Activated gamma-delta T cell treated with anti-CD3 and anti-CD28 coated beads, Interleukin-2, amount 50 U/mL, for 16 hours (primary cell): ENCODE measurements at places on chromosomes 4 and X.

DNA sequence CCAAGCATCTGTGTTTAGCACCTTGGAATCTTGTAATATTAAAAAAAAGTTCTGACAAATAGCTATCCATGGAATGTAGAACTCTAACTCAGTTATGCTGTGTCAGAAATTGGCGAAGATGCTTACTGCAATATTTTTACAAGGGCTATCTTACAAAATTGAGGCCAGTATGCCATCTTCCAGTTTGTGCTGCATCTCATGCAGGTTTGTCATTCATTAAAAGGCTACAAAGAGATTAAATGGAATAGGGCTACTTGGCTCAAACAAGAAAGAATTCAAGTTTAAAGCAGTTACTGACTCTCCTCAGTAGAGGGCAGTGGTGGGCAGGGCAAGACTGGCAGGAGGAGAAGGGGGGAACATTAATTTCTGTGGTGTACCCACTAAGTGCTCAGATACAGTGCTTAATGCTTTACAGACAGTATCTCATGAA, 66.5 kb downstream of the SHROOM4 start:
- DNase-seq: no peak

DNA sequence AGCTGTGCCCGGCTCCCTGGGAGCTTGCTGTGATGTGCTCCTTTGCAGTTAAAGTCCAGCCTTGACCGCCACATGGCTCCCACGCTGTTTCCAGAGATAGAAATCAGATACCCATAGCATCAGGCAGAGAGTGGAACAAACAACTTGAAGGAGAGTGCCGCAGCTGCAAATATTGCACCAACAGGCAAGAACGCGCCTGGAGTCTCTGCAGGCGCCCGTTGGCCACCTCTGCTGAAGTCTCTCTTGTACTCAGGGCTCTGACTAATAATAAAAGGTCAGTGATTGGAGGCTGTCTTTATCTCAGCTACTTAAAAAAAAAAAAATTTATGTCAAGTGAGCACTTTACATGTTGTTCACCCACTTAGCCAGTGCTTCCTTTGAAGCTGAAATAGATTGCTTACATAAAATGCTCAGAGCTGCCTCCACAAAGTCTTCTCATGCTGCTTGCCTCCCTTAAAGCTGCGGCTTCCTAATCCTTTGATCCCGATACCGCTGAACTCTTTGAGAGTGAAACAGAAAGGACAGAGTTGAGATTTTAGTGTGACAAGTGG, 30.9 kb upstream of the TENM3 start:
- DNase-seq: no peak

DNA sequence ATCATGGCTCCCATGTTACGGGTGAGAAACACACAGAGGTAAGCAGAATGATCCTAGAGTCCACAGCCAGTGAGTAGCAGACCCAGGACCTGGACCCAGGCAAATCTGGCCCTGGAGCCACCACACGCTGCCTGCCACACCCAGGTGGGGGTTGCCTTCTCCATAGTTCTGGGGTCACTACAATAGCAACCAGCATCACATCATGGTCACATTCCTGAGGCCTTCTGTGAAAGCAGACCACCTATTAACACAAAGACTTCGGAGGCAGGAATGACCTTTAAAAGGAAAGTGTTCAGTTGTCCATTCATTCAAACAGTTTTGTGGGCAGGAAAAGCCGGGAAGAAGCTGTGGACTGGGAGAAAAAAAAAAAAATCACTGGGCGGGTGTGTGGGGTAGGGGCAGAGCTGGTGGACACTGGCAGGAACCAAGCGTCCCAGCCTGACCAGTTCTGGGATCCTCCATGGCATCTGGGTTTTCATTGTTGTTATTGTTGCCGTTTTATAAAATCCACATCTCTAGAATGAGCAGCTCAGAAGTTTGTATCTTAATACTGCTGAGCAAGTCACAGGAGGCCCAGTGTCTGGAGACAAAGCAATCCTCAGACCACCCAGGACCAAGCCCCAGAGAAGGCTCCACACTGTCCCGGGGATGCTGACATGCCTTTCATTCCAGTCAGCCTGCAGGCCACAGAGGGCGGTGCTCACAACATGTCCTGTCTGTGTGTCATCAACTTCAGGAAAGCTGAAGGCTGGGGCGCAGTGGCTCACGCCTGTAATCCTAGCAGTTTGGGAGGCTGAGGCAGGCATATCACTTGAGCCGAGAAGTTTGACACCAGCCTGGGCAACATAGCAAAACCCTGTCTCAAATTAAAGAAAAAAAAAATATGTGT, 67.0 kb downstream of the SEL1L3 start:
- no peak for DNase-seq

DNA sequence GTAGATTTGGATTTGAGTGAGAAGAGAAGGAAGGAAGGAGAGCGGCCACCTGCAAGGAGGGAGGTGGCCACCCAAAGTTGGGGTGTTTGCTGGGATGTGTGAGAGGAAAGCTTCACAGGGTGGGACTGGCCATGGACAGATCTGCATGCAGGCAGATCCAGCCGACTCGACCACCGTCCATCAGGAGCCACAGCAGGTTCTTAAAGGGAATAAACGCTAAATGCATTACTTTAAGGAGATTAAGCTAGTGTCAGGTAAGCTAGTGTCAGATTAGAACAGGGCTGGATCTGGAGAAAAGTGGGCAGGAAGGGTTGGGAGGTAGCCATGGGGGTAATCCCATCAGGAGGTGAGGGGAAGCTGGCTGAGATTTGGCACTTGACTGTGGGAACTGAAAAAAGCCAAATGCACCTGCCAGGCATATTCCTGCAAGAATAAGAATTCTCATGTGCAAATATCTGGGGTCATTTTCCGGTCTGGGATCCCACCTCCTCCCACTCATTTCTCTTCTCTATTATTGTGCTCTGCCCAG, 79.6 kb downstream of the MGST2 start:
- no peak for DNase-seq

DNA sequence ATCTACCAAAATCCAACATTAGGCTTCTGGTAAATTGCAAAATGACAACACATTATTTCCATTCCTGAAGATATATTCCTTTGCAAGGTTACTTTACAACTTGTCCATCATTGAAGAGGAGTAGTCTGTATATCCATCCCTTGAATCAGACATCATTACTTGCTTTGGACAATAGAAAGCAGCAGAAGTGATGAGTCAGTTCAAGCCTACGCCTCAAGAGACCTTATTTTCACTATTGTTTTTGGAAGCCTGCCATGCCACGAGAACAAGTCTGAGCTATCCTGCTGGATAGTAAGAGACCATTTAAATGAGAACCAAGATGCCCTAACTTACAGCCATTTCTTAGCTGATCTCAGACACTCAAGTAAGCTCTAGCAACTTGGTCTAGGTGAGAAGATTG, 246.0 kb upstream of the HHIP start:
- no peak for DNase-seq

DNA sequence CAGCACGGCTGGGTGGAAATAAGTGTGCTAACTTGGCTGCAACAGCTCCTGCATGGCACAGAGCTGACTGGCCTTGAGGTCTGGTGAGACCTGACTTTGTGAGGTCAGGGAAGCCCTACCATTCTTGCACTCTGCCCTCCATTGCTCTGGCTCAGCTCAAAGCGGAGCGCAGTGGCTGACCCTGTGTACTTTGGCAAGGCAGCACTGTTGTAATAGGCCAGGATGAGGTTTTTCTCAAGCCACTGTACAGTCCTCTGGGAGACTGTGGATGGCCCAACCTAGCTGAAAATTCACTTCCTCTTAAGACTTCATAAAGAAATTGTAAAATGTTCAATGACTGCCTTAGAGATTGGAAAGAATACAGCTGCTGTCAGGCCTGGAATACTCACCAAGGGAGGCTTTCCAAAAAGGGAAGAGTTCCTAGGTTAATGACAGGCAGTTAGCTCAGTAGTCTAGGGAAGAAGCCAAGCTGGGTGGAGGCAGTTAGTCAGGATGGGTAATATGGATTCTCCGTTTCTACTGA, 129.8 kb downstream of the GUCY2F start:
- no peak for DNase-seq

DNA sequence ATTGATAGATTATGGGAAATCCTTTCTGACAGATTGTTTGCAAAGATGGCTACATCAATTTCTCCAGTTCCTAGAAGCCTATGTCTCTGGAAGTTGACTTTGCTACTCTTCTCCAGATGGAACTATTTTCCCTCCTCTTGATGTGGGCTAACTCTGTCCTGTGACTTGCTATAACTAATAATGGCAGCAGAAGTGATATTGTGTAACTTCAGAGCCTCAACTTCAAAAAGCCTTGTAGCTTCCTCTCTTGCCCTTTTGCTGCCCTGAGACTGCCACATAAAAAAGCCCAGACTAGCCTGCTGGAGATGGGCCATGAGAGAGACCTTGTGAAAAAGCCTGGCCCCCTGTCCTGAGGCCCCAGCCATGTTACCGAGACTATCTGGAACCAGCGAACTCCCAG, 210.7 kb upstream of the SLC7A11 start:
- DNase-seq: no peak

- DNase-seq: no peak
These were observed 18.8 kb upstream of the SMIM14 start for GRCh38 chr4:39657465-39657864.

- DNase-seq: no peak
These were observed 10.8 kb downstream of the LRP2BP start for GRCh38 chr4:185384930-185385331.

- DNase-seq: no peak
These were observed 42.3 kb downstream of the NSG1 start for GRCh38 chr4:4428966-4429875.

DNA sequence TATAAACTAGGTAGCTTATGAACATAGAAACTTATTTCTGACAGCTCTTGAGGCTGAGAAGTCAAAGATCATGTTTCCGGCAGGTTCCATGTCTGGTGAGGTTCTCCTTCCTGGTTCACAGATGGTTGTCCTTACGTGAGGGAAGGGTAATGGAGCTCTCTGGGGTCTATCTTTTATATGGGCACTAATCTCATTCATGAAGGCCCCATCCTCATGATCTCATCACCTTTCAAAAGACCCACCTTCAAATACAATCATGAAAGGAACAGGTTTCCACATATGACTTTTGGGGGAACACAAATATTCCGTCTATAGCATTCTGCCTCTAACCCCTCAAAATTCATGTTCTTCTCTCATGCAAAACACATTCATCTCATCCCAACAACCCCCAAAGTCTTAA, 264.7 kb downstream of the PTTG2 start:
- no peak for DNase-seq

DNA sequence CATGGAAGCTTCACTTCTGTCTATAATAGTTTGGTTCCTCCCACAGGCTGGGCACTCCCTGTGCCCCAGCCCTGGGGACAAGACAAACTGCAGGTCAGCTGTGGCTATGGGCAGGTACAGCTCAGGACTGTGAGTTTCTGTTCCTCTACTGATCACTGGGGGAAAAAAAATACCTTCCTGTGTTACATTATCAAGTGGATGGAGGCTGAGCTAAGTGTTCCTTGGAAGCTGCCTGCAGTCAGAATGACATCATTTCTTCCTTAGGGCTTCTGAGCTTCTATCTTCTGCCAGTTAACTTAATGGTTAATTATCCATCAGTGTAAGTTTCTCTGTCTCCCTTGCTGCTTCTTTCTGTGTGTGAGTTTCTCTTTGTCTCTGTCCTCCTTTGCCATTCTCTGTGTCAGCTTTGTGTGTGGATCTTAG, 4.6 kb downstream of the RAB33A start:
- no peak for DNase-seq

- no peak for DNase-seq
These were observed 24.0 kb downstream of the SMIM14 start for GRCh38 chr4:39614487-39615162.

DNA sequence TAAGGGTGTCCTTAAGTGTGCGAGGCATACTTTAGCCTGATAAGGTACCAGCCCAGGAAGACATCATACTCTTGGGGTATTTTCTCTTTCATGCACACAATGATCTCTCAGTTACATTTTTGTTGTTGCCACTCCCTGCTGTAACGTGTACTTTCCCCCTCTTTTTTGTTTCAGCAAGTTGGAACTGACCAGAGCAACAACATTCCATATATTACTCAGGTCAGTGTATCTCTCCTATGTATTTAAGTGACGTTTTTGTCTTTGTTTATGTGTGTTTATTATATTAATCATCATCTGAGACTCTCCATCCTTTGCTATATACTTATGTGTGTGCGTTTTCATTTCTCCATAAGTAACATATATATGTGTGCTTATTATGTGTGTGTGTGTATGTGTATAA, 71.3 kb upstream of the VBP1 start:
- DNase-seq: no peak

DNA sequence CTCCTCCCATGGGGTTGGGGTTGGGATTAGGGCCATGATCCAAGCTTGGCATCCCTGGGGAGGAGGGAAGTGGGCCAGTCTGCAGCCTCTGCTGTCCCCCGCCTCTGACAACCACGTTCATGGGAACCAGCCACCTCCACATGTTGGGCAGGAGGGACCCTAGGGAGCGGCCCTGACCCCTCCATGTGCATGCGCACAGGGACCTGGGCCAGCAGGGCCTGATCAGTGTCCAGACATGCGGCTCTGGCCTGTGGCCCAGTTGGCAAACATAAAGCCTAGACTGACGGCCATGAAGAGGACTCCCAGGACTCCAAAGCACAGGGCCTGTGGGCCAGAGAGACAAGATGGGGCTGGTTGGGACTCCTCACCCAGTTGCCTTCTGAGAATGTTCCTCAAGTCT, 11.3 kb downstream of the SLC38A5 start:
- DNase-seq: no peak

DNA sequence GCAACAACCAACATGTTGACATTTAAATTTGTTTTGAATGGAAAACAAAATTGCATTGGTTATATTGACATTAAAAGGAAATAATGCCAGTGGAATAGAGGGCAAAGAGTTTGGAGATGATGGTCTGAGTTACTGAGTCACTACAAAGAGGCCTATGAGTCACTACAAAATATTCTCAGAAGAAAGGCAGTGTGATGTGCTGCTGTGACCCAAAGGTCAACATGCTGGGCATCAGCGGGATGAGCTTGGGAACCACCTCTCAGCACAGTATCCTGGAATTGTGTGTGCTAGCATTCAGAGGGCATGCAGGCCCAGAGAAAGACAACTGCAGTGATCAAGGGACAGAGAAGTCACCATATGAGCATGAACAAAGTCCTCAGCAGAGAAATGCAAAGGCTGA, 2.8 kb downstream of the CMC4 start:
- no peak for DNase-seq

DNA sequence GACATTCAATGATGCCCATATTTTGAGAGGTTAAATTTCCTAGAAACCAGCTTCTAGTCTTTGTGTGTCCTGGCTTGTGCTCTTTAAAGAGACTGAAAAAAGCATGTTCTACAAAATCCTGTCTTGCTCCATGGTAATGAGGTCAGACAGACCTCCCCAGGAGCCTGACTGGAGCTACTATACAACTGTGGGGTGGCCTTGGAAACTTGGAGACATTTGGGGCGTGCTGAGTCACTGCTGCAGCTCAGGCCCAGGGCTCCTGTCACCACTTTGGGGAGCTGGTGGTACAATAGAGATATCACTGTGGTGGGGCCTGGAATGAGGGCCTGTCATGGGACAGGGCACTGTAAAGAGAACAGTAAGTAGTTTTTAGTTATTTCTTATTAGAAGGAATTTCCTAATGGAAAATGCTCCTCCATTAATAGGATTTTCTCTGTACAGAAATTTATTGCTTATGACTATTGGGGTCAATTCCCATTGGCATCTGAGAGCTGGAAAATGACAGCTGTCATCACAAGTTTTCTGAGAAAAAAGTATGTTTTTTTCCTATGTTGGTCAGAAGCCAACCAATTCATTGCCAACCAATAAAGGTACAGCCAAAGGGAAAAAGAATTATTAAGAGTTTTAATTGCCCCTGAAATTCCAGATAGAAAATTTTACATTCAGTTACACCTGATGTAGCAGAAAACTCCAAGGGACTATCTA, 207.4 kb upstream of the JADE1 start:
- no peak for DNase-seq

GRCh38 chr4:163606896-163607691, 112.6 kb downstream of the TMA16 start:
- no peak for DNase-seq

- DNase-seq: no peak
These were observed 59.3 kb downstream of the AFM start for GRCh38 chr4:73540826-73541225.
